ENCODE measurements at places on chromosomes 3 and 15. TPM values are rescaled to one million over a fixed set of nuclear protein-coding genes. Genes with fewer than 3 reads are reported as not detected.

Gene P4HTM
- total RNA-seq, result 35.0 TPM

Gene TNFSF10
- total RNA-seq, result 35.7 TPM

Gene TNFAIP8L3
- total RNA-seq, result 7.1 TPM

Gene NAALADL2
- total RNA-seq, result 10.8 TPM

Gene GOLGA8T
- not detected for total RNA-seq

Gene NR1I2
- total RNA-seq, result 0.54 TPM

- no peak overlapping the region for H3K4me3 ChIP-seq
- DNase-seq, result no peak
- H3K4me1 ChIP-seq, result peaks cover 46% of the 10 kb centered on the region
- H3K27me3 ChIP-seq, result no peaks in the 10 kb centered on the region
- H3K27ac ChIP-seq, result no peak overlapping the region
- H3K36me3 ChIP-seq, result no peaks in the 10 kb centered on the region
Observed at GRCh38 chr15:98751767-98752166, 103.4 kb downstream of the IGF1R start.

GRCh38 chr3:189365609-189366564 lies 194.1 kb downstream of the TPRG1 start:
- no peaks in the 10 kb centered on the region for H3K4me1 ChIP-seq
- H3K27ac ChIP-seq, result no peak overlapping the region
- no peaks in the 10 kb centered on the region for H3K27me3 ChIP-seq
- H3K36me3 ChIP-seq, result no peaks in the 10 kb centered on the region
- H3K4me3 ChIP-seq, result no peak overlapping the region

- no peaks in the 10 kb centered on the region for H3K36me3 ChIP-seq
- no peak overlapping the region for H3K4me3 ChIP-seq
- H3K27ac ChIP-seq, result no peak overlapping the region
- no peak for DNase-seq
- no peaks in the 10 kb centered on the region for H3K4me1 ChIP-seq
- no peaks in the 10 kb centered on the region for H3K27me3 ChIP-seq
Observed at GRCh38 chr3:50211930-50212329, 6.9 kb downstream of the SLC38A3 start.

GRCh38 chr3:126111126-126111551 lies 27.2 kb upstream of the SLC41A3 start:
- no peaks in the 10 kb centered on the region for H3K36me3 ChIP-seq
- no peak for DNase-seq
- no peaks in the 10 kb centered on the region for H3K4me1 ChIP-seq
- H3K27me3 ChIP-seq, result no peaks in the 10 kb centered on the region
- no peak overlapping the region for H3K4me3 ChIP-seq

- no peaks in the 10 kb centered on the region for H3K36me3 ChIP-seq
- H3K4me1 ChIP-seq, result peaks cover 77% of the 10 kb centered on the region
- H3K27me3 ChIP-seq, result no peaks in the 10 kb centered on the region
- no peak for DNase-seq
Observed at GRCh38 chr3:9408546-9408945, 11.1 kb downstream of the SETD5 start.

DNA sequence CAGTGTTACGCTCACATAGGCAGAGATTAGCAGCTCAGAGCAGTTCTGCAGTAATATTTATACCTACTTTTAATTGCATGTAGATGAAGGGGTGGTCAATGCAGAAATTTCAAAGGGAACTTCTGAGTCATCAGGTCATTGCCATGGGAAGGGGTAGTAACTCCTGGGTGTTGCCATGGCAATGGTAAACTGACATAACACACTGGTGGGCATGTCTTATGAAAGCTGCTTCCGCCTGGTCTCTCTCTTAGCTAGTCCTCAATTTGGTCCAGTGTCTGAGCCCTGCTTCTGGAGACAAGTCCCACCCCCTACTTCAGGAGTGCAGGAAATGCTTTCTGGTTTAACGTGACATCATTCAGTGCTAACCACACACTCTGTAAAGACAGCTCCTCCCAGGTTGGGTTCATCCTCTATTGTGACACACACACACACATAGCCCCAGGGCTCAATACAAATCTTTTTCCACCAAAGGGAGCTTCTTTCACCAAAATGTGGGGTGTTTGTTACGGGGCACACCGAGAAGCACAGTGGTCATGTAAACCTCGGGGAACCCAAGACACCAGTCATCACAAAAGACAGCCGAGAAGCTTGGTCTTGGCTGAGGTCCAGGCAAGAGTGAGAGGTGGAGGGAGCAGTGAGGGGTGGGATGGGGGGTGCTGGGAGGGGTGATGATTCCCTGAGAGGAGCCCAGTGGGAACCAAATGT lies 74.5 kb downstream of the TLE3 start:
- H3K4me3 ChIP-seq, result no peak overlapping the region
- no peaks in the 10 kb centered on the region for H3K36me3 ChIP-seq
- no peaks in the 10 kb centered on the region for H3K4me1 ChIP-seq
- H3K27ac ChIP-seq, result peak overlapping the region; percentile 78
- no peak for DNase-seq
- no peaks in the 10 kb centered on the region for H3K27me3 ChIP-seq

DNA sequence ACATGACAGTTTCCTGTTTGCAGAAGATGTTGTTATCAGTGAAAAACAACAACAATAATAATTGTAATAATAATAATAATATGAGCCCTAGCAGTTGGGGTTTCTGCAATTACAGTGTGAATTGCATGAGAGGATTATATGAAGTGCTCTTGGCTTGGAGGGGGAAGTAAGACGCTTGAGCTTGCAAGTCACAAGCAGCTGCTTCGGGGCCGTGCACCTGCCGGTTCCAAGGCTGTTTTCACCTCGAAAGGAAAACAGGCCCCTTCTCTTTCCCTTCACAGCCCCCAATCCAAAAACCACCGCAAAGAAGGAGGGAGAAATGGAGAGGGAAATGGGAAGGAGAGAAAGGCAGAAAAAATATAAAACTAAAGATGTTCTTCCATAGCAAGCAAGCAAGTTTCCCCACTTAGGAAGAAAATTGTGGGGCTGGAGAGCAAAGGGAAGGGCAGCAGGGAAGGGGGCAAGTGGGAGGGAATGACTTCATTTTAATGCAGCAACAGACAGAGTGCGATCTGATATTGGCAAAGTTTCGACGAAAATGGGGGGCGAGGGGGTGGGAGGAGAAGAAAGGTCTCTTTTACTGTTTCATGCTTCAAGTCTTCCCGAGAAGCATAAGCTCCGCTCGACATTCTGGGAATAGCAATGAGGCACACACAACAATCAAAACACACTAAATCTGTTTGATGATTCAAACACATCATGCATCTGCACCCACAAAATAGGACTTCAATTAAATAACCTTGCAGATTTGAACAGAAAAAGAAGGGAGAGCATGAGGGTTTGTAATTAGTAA lies 284.2 kb upstream of the ATP11B start:
- H3K27ac ChIP-seq, result no peak overlapping the region
- H3K36me3 ChIP-seq, result no peaks in the 10 kb centered on the region
- no peak for DNase-seq
- H3K4me1 ChIP-seq, result no peaks in the 10 kb centered on the region
- no peak overlapping the region for H3K4me3 ChIP-seq

DNA sequence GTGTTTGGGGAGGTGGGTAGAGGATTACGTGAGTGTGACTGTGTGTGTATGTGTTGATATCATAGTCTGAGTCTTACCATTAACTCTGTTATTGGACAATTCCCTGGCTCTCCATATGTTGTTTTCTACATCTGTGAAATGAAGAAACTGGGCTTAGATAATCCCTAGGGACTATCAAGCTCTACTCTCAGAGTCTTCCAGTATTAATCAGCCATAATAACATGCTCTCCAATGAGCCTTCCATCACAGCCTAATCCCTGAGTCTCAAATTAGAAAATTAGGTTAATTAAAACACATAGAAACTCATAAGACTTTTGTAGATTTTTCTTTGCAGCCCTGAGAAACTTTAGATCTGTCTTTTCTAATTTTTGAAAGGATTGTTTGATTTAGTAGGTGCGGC lies 404.2 kb upstream of the RARB start:
- H3K36me3 ChIP-seq, result no peaks in the 10 kb centered on the region
- H3K27me3 ChIP-seq, result no peaks in the 10 kb centered on the region
- H3K4me1 ChIP-seq, result peaks cover 4% of the 10 kb centered on the region
- no peak for DNase-seq

- peaks cover 11% of the 10 kb centered on the region for H3K4me1 ChIP-seq
- no peak for DNase-seq
- H3K4me3 ChIP-seq, result no peak overlapping the region
- H3K36me3 ChIP-seq, result no peaks in the 10 kb centered on the region
Observed at GRCh38 chr15:71592203-71592602, 218.2 kb upstream of the NR2E3 start.

DNA sequence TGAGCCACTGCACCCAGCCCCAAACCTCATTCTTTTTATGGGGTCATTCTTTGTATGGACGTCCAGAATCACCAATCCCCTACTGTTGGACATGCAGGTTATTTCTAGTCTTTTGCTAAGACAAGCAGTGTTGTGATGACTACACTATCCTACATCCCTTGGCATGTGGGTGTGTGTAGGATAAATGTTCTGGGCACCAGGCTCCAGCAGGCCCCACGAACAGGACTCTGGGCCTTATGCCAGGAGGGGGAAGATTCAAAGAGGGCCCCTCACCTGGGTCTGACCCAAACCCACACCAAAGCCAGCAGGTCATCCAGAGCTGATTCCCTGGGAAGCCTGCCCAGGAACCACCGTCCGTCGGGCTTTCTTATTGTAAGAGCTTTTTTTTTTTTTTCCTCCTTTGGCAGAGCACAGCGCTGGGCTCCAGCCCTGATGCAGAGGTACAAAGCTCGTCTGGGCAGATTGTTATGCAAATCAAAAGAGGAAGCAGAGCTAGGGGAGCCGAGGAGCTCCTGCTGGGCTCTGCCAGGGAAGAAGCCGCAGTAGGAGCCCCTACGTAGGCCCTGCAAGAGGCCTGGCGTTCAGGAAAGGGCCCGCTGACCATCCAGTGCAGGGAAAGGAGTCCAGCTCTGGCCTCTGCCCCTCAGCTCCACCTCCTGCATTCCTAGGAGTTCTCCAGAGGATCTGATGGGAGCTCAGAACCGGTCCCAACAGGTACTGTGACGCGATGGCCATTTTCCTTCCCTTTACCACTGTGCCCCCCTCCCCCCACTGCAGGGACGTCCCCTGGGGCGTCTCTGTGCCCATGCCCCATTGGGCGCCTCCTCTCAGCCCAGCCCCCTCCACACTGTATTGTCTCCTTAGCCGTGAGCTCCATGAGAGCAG lies 29.0 kb upstream of the FURIN start:
- no peaks in the 10 kb centered on the region for H3K4me1 ChIP-seq
- H3K4me3 ChIP-seq, result no peak overlapping the region
- H3K36me3 ChIP-seq, result no peaks in the 10 kb centered on the region
- no peak for DNase-seq

GRCh38 chr3:72210261-72210660 lies 425.3 kb upstream of the PROK2 start:
- H3K4me3 ChIP-seq, result no peak overlapping the region
- no peaks in the 10 kb centered on the region for H3K36me3 ChIP-seq
- no peaks in the 10 kb centered on the region for H3K27me3 ChIP-seq
- no peak overlapping the region for H3K27ac ChIP-seq

GRCh38 chr3:85254738-85255137 lies 295.9 kb downstream of the CADM2 start:
- H3K27ac ChIP-seq, result no peak overlapping the region
- no peak overlapping the region for H3K4me3 ChIP-seq
- no peak for DNase-seq
- no peaks in the 10 kb centered on the region for H3K36me3 ChIP-seq
- H3K4me1 ChIP-seq, result no peaks in the 10 kb centered on the region

DNA sequence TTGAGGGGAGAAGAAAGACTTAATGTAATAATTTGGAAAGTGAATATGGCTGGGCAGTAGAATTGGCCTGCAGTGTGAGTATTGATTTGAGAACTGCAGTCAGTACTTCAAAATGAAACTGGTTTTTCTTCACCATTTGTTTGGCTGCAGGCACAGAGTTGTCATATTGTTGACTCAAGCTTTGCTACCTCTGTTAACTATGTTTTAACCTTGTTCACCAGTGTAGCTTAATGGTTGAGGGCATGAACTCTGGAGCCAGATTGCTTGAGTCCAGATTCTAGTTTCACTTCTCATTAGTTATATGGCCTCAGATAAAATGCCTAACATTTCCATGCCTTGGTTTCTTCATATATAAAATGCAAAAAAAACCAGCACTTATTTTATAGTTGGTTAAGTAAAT lies 64.1 kb downstream of the CFAP44 start:
- no peaks in the 10 kb centered on the region for H3K27me3 ChIP-seq
- H3K4me3 ChIP-seq, result no peak overlapping the region
- H3K4me1 ChIP-seq, result no peaks in the 10 kb centered on the region
- no peaks in the 10 kb centered on the region for H3K36me3 ChIP-seq
- no peak overlapping the region for H3K27ac ChIP-seq

GRCh38 chr15:26095710-26096330 lies 232.7 kb upstream of the ATP10A start:
- no peaks in the 10 kb centered on the region for H3K27me3 ChIP-seq
- no peaks in the 10 kb centered on the region for H3K36me3 ChIP-seq

DNA sequence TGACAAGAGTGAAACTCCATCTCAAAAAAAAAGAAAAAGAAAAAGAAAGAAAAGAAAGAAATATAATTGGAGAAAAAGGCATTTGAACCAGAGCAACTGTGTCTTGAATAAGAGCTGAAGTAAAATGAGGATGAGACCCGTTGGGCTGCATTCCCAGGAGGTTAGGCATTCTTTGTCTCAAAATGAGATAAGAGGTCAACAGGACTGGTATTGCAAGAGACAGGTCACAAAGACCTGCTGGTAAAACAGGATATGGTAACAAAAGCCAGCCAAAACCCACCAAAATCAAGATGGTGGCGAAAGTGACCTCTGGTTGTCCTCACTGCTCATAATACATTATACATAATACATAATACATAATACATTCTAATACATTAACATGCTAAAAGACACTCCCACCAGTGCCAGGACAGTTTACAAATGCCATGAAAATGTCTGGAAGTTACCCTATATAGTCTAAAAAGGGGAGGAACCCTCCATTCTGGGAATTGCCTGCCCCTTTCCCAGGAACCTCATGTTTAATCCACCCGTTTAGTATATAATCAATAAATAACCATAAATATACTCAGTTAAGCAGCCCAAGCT lies 8.6 kb upstream of the TIPIN start:
- no peak overlapping the region for H3K27ac ChIP-seq
- H3K4me1 ChIP-seq, result no peaks in the 10 kb centered on the region
- H3K36me3 ChIP-seq, result no peaks in the 10 kb centered on the region
- DNase-seq, result no peak
- H3K27me3 ChIP-seq, result no peaks in the 10 kb centered on the region

DNA sequence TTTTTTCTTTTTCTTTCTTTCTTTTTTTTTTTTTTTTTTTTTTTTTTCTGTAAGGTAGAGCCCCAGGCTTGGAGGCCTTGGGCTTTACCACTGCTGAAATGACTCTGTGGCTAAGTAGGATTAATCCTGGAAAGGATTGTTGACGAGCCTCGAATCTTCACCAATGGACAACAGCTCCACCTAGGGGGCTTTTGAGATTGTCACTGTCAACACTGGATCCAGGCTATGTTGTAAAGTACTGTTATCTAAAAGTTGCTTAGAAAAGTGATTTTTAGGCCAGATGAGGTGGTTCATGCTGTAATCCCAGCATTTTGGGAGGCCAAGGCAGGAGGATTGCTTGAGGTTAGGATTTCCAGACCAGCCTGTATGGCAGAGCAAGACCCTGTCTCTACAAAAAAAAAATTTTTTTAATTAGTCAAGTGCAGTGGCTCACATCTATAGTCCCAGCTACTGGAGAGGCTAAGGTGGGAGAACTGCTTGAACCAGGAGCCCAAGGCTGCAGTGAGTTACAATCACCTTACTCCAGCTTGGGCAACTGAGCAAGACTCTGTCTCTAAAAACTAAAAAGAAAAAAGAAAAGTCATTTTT lies 41.6 kb downstream of the KLHL18 start:
- no peaks in the 10 kb centered on the region for H3K4me1 ChIP-seq
- no peak overlapping the region for H3K27ac ChIP-seq
- H3K4me3 ChIP-seq, result no peak overlapping the region
- H3K36me3 ChIP-seq, result peaks cover 34% of the 10 kb centered on the region

GRCh38 chr3:197456261-197457091 lies 99.3 kb downstream of the BDH1 start:
- DNase-seq, result peak; percentile 95
- H3K4me1 ChIP-seq, result peaks cover 6% of the 10 kb centered on the region
- no peaks in the 10 kb centered on the region for H3K27me3 ChIP-seq
- peak overlapping the region; percentile 50 for H3K27ac ChIP-seq
- H3K4me3 ChIP-seq, result peak overlapping the region; percentile 59
- H3K36me3 ChIP-seq, result no peaks in the 10 kb centered on the region

Data from sigmoid colon (tissue), 7 donors.